Activated T-helper 1 cell treated with Interleukin-2 at 50 U/mL for 16 hours (primary cell): ENCODE measurements at places on chromosomes 2 and 18.

GRCh38 chr2:47486841-47487497 is 84.0 kb downstream of the MSH2 start:
- no peak for DNase-seq

GRCh38 chr2:128271597-128271910 is 47.1 kb downstream of the HS6ST1 start:
- no peak for DNase-seq

GRCh38 chr2:105575499-105576025 is 169.2 kb upstream of the NCK2 start:
- no peak for DNase-seq

- no peak for DNase-seq
Observed at GRCh38 chr2:42057159-42057901, 9.5 kb downstream of the PKDCC start.

GRCh38 chr18:35171315-35171987 is 69.4 kb upstream of the ZNF397 start:
- DNase-seq: no peak
